NCI-H748 treated with DMSO at 0.1 percent for 48 hours (cell line): ENCODE measurements at places on chromosomes 5 and 9.

DNA sequence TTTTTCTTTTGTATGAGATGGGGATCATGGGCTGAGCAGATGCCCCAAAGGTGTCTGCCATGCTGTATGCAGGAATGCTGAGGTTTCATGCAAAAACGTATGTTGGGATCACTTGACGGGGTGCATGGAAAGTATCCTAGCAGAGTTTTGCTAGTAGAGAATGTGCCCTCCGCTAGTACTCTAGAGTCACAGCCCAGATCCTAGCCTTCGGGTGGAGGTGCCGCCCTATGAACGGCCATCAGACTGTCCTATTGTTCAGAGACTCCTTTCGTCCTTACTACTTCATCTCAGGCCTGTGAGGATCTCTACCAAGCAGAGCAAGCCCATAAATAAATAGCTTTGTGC, 69.6 kb upstream of the SPATA31E1 start:
- no peak for DNase-seq

DNA sequence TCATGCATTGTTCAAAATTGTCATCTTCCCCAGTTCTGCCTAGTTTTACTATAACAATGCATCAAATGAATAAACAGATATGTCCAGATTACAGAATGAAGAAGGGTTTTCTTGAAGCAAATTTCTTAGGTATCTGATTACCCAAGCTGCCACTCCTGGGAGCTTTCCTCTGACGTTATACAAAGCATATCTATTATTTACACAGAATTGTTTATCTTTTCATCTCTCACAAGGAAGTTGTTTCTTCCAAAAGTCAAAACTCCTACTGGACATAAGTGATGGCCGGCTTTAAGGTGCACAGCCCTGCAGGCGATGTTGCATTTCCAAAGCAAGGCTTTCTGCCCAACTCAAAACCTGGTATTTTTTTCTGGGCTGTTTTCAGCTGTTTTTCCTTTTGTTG, 73.4 kb upstream of the ANKH start:
- no peak for DNase-seq

DNA sequence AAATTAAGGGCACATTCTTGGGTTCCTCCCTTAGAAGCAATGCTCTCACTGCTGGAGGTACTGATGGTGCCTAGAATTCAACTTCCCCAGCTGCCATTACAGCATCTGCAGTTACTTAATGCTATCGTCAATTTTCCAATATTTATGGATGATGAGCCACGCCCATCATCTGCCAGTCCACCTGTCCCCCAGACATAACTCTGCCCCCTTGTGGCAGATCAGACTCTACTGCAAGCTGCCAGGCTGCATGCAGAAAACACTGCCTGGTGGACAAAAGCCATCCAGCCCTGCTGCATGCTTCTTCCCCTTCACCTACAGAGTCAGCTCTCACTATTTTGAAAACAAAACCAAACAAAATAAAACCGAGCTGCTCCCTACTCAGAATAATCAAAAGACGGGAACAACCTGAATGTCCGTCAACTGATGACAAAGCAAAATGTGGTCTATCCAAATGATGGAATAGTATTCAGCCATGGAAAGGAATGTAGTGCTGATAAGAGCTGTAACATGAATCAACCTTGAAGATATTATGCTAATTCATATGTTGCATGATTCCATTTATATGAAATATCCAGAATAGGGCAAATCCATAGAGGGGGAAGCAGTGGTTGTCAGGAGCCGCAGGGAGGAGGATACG, 66.4 kb downstream of the RETREG1 start:
- peak; percentile 90 for DNase-seq

- DNase-seq, result no peak
Observed at GRCh38 chr9:15867334-15867733, 314.5 kb downstream of the CCDC171 start.

DNA sequence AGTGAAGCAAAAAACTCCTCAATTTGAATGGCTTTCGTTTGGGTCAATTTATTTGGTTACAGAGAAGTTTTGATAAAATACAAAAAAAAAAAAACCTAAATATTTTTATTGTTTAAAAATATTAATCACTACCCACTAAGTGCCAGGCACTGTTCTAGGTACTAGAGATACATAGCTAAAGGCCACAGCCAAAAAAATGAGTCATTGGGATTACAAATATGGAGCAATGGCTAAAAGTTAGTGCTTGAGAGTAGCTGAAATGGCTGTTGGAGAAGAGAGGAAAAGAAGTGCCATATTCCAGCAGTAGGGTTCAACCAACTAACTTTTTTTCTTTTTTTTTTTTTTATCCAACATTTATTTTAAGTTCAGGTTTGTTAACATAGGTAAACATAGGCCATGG, 130.1 kb upstream of the PTGER4 start:
- no peak for DNase-seq

DNA sequence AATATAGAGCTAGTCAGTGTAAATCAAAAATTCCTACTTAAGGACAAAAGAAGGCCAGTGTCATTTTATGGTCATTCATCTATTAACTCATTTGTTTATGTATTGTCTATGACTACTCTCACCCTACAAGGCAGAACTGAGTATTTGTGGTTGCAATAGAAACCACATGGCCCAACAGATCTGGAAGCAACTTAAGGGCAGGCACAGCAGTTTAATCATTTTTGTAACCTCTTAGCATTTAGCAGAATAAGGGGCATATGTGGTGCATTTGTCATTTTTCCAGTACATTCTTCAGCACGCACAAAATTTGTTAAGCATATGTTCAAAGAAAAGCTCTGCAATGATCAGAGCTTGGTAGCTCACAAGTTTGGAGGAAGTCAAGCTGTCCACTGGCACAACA, 1.1 kb downstream of the FKBP15 start:
- no peak for DNase-seq
